ENCODE measurements at places on chromosomes 1 and 21. TPM values are rescaled to one million over a fixed set of nuclear protein-coding genes. Genes with fewer than 3 reads are reported as not detected.

PIGM gene
- 4.0 TPM for polyA plus RNA-seq

DNA sequence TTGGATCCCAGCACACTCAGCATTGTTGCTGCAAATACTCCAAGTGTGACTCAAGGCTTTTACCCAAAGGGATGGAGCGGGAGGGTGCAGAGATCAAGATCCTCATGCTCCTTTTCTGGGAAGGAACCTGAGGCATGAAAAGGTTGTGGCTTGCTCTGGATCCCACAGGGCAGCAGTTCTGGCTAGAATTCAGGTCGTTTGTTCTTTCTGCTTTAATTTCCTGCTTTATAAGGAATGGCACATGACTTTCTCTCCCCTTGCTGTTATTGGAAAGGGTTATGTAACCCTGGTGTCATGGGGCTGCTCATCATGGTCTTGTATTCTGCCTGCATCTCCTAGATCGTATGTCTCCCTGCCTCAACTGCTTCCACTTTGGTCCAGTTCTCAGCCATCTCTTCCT, 101.6 kb downstream of the NOS1AP start:
- H3K4me3 ChIP-seq = no peak overlapping the region
- no peaks in the 10 kb centered on the region for H3K27me3 ChIP-seq
- H3K4me1 ChIP-seq = no peaks in the 10 kb centered on the region
- DNase-seq = no peak
- H3K36me3 ChIP-seq = no peaks in the 10 kb centered on the region
- no peak overlapping the region for H3K27ac ChIP-seq

PLOD1 gene
- polyA plus RNA-seq = 26.7 TPM

- no peak overlapping the region for H3K4me3 ChIP-seq
- no peaks in the 10 kb centered on the region for H3K27me3 ChIP-seq
- peak; percentile 81 for DNase-seq
- peaks cover 7% of the 10 kb centered on the region for H3K4me1 ChIP-seq
- no peaks in the 10 kb centered on the region for H3K36me3 ChIP-seq
Measured at GRCh38 chr1:203480525-203481084, 5.0 kb downstream of the PRELP start.

DNA sequence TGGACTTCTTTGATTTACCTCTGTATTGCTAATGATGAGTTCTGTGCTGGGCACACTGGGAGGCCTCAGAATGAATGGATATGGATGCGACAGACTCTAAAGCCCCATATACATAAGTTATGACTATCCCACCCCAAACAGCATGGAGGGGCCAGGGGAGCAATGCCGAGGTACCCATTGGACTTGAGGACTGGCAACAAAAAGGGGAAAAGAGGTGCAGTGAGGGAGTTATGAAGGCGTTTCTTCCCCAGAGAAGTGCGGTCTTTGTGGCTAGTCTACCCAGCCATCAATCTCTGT, 15.2 kb upstream of the CDCA8 start:
- peaks cover 4% of the 10 kb centered on the region for H3K36me3 ChIP-seq
- DNase-seq = no peak
- H3K27ac ChIP-seq = no peak overlapping the region
- no peak overlapping the region for H3K4me3 ChIP-seq

GRCh38 chr1:11874258-11874562, 15.5 kb upstream of the NPPB start:
- H3K27ac ChIP-seq = no peak overlapping the region
- no peaks in the 10 kb centered on the region for H3K4me1 ChIP-seq
- H3K36me3 ChIP-seq = no peaks in the 10 kb centered on the region

TEX38 gene
- polyA plus RNA-seq = 0.09 TPM

Data from small intestine (tissue), 16 donors.